ENCODE measurements at places on chromosomes 1 and 21.

GRCh38 chr1:182601416-182601786 lies 2.8 kb downstream of the RGS16 start:
- DNase-seq: peak; percentile 50

DNA sequence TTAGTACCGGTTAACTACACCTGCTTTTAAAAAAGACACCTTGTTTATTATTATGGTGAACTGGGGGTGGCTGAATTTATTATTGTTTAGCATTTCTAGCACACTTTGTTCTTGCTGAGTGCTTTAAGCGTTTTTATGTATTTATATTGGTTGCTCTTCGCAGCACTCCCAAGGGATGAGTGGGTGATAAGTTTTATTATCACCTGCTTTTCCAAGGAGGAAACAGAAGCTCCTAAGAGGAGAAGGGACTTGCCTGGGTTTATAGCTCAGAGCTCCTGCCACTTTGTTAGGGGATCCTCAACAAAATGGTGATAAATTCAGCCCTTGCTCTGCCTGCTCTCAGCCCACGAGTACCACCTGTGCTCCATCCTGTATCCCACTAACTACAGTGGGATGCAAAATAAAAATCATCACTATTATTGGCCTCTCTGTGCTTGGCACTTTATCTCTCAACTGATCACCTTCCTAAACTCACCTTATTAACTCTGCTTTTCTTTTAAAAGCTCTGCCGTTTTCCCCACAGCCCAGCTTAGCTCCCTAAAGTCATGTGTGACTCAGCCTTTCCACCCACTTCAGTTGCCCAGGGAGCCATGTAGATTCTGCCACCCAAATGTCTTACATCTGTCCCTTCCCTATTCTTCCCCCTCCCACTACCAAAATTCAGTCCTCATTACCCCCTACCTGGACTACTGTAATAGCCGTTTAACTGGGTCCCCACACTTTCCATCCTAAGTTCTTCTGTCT lies 44.5 kb downstream of the BCL9 start:
- DNase-seq: no peak

GRCh38 chr1:43774359-43774758 lies 67.0 kb downstream of the ST3GAL3 start:
- DNase-seq: peak; percentile 29

- no peak for DNase-seq
These were observed 17.6 kb downstream of the CRB1 start for GRCh38 chr1:197285526-197286205.

DNA sequence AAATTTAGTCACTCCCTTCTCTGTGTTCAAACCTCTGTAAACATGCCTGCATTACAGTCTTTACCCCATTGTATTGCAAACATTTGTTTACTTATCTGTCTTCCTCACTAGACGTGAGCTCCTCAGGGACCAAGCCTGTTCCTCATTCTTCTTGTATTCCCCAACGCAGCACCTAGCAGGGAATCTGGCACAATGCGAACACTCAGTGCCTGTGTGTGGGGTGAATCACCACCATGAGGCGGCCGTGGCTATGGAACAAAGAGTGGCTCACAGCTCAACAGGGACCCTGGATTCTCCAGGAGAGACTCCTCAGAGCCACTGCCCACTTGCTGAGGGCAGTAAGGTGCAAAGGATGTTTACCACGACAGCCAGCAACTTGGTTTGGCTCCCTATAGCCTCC lies 95.9 kb downstream of the DDX20 start:
- no peak for DNase-seq

DNA sequence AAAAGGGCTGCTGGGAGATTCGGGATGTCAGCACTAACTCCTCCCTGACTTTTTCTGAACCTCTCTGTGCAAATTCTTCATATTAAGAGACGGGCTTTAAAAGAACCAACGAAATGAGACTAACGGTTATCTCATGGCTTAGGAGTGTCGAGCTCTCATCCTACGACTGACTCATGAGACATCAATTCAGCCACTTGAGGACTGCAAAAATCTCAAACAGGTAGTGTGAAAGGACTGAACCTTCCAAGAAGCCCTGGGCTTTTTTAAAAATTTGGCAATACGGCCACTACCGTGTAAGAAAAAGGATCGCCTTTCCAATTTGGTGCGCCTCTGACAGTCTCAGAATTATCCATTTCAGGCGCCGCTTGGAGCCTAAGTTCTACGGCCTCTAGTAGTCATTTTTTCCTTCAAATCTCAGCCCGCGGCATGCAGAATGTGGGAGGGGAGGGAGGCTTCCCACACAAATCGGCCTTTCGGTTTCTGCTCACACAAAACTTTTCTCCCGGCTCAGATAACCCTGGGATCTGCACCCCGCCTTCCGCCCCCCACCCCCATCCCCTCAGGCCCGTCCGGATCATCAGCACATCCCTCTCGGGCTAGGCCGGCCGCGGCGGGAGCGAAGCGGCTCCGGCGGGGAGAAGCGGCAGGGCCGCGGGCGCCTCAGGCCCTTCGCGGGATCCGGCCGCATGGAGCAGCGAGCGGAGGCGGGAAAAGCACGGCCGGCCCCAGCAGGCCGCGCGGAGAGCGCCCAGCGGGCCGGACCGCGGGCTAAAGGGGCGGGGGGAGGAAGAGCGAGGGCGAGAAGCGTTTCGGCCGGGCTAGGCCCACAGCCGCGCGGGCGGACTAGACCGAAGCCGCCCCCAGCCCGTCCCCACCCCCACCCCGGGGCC lies 618 bp downstream of the HNRNPR start:
- DNase-seq: no peak

DNA sequence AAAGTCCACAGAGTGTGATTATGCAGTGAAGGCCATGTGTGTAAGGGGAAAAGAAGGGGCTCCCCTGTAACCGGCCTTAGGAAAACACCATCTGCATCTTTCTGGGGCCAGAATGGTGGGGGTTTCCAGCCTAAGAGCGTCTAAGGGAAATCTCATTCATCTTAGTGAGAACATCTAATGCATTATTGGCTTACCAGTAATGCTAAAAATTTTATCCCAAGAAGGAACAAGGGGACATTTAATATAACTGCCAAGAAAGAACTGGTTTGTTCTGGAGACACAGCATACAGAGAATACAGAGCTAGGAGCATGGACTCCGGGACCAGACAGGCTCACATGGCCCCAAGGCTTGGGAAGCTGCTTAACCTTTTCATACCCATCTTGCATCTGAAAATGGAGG lies 58.3 kb upstream of the DSCAM start:
- DNase-seq: no peak

DNA sequence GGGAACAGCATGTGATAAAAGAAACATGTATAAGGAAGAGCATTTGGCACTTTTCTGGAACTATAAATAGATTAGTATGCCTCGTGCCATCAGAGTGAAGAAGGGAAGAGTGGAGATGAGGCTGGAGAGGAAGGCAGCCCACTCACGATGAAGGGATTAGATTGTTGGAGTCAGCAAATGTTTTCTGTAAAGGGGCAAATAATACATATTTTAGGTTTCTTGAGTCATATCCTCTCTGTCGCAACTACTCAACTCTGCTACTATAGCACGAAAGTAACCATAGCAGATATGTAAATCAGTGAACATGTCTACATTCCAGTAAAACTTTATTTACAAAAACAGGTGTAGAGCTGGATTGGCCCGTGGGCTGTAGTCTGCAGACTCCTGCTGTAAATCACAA lies 147.8 kb downstream of the TENT5C start:
- peak; percentile 49 for DNase-seq

GRCh38 chr1:213474054-213474453 lies 423.0 kb downstream of the RPS6KC1 start:
- no peak for DNase-seq

DNA sequence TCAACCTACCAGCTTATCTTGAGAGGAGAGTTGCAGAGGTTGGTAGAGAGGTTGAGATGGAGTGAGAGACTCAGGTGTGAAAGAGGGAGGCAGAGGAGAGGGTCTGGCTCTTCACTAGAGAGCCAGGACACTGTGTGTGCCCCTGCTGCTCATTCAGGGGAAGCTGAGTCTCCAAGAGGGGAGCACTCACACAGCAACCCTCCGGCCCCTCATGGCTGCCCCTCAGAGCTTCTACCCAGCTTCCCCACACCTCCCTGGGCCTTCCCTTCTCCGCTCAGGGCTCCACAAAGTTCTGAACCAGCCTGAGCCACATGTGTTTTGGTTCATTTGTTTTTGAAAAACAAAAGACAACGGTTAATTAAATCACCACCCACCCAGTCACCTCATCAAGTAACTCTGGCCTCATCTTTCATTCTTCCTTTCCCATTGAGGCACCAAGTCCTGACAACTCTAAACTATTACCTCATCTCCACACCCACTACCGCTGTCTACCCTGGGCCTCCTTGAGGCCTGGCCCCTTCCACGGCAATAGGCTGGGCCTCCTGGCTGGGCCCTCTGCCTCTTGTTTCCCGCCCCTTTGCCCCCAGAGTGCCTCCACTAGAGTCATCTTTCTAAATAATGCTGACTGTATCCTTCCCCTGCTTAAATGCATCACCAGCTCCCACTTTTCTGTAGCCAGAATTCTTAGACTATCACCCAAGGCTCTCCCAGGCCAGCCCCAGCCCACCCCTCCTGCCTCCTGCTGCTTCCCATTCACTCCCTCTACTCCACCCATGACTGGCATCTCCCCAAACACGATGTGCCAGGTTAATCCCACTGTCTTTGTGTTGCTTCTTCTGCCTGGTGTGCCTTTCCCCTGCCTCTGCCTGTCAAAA lies 33.0 kb downstream of the TNNT2 start:
- DNase-seq: no peak

GRCh38 chr1:11354893-11355553 lies 82.0 kb downstream of the UBIAD1 start:
- no peak for DNase-seq

DNA sequence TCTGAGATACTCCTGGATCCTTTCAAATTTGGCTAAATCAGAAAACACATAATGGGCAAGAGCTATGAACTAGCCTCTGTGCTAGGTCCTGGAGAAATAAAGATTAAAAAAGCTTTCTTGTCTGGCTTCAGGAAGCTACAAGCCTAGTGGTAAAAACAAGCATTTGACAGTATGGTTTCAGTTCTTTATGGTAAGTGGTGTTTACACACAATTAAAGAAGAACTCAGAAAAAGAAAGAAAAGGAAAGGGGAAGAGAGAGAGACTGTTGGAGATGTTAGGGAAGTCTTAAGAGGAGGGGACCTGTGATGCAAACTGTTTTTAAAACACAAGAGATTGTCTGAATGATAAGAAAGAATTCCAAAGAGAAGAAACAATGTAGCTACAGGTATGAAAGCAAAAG lies 1.8 kb downstream of the OR10J1 start:
- DNase-seq: no peak

GRCh38 chr1:157495285-157495684 lies 57.0 kb downstream of the FCRL5 start:
- no peak for DNase-seq
